MCF 10A (cell line): ENCODE measurements at places on chromosomes 12 and 14. TPM values are rescaled to one million over a fixed set of nuclear protein-coding genes. Genes with fewer than 3 reads are reported as not detected.

The AJUBA gene
- 82.1 and 138 TPM in 2 replicates for total RNA-seq

The PEX5 gene
- 42.2 and 49.4 TPM in 2 replicates for total RNA-seq

The MARCHF9 gene
- 8.7 and 12.5 TPM in 2 replicates for total RNA-seq

- DNase-seq: peak; percentile 80
These were observed 1.1 kb upstream of the FERMT2 start for GRCh38 chr14:52951681-52952554.

- peak; percentile 60 for DNase-seq
These were observed 21.8 kb upstream of the EIF2B2 start for GRCh38 chr14:74980731-74981461.

DNA sequence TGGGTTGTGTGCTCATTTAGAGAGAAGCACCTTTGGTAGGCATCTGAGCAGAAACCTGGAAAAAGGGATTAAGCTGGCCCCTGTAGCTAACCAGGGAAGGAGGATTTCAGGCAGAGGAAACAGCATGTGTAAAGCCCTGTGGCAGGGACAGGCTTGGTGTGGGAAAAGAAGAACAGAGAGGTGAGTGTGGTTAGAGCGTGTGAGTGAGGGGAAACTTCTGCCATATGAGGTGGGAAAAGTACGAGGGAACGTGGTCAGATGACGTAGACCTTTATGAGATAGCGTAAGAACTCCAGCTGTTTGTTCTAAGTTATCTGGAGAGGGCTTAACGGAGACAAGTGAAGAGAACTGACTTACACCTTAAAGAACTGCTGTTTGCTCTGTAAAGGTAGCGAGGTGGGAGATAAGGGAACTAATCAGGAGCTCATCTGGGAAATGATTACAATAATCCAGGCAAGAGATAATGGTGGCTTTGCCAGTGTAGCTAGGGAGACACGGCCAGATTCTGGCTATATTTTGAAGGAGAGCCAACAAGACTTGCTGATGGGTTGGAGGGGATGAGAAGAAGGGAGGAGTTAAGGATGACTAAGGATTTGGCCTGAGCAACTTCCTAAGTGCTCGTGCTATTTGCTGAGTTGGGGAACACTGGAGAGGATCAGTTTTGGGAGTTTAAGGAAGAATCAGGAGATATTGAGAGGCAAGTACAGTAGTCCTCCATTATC lies 234.0 kb downstream of the ETNK1 start:
- DNase-seq: peak; percentile 43

DNA sequence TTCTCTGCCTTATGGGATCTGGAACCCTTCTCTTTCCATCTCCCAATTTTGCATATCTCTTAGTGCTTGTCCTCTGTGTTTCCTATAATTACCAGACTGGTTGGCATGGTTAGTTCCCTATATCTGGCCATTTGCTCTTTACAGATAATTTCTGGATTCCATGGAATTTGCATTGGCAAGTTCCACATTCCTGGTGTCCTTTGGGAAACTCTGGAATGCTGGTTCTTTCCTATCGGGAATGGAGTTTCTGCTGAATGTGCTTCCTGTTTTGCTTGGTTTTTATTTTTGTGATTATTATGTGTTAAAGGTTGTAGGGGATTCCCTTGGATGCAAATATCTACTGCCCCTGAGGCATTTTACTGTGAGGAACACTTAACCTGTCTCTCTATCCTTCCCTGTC lies 193.0 kb upstream of the BTG1 start:
- DNase-seq: no peak

The NYNRIN gene
- total RNA-seq: not detected in 2 replicates

The RNFT2 gene
- total RNA-seq: 7.2 and 10.5 TPM in 2 replicates

- peak; percentile 67 for DNase-seq
These were observed at the start of gene GPD1 for GRCh38 chr12:50103767-50104321. TSS of gene GPD1 (plus strand) at chr12:50104008. CDS start at chr12:50104051, 43 bp downstream.

The OASL gene
- total RNA-seq: 0.29 and 0.47 TPM in 2 replicates

GRCh38 chr14:71651228-71651627 lies 281.0 kb upstream of the RGS6 start:
- DNase-seq: peak; percentile 42

GRCh38 chr12:56477521-56478225 lies 9.3 kb downstream of the SPRYD4 start:
- DNase-seq: no peak

- DNase-seq: no peak
These were observed 17.6 kb upstream of the RNASE1 start for GRCh38 chr14:20820063-20820904.
